Esophagus squamous epithelium (tissue), 5 donors: ENCODE measurements at places on chromosomes 13 and 19.

- no peak for DNase-seq
Observed at GRCh38 chr19:2076526-2076944, 19.6 kb downstream of the MOB3A start.

DNA sequence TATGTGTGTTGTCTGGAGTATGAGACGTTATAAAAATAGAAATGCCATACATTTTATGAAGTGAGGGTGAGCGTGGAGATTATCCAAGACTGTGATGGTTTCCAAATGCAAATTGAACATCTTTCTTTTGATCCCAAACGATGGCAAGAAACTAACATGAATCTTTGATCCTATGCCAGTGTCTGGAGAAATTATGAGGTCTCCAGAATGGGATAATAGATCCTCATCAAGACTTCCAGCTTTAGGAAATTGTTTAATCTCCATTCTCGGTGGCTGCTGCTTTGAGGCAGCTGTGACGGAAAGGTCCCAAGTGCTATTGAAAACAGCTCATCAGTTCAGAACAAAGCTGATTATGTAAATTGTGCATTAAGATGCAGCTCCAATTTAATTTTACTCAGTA lies 30.8 kb downstream of the CBY2 start:
- DNase-seq = no peak

GRCh38 chr13:23741879-23742510 lies 147.2 kb downstream of the MIPEP start:
- DNase-seq = no peak

DNA sequence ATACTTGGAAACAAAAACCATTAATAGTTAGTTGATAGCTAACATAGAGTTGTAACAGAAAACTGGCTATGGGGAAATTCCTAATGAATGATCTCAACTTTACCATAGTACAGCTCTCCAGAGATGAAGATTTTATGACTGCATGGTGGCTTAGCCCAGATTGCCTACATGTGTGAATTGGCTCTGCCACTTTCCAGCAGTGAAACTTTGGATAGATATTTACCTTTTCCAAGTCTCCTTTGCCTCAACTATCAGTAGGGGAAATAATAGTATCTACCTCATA lies 161.1 kb downstream of the LACC1 start:
- no peak for DNase-seq

- DNase-seq = no peak
Observed at GRCh38 chr19:52786078-52786463, 520 bp downstream of the ZNF600 start.

GRCh38 chr13:22126433-22127021 lies 455.7 kb downstream of the FGF9 start:
- DNase-seq = no peak

GRCh38 chr13:38590796-38591507 lies 95.9 kb upstream of the FREM2 start:
- DNase-seq = no peak

- no peak for DNase-seq
Observed at GRCh38 chr13:100428986-100429385, 159.6 kb downstream of the GGACT start.
